HAP-1 (cell line): ENCODE measurements at places on chromosomes 11 and 22.

- no peak for DNase-seq
Measured at GRCh38 chr11:34132261-34132965, 27.0 kb downstream of the NAT10 start.

- no peak for DNase-seq
Measured at GRCh38 chr11:79486242-79486984, 45.6 kb upstream of the TENM4 start.

DNA sequence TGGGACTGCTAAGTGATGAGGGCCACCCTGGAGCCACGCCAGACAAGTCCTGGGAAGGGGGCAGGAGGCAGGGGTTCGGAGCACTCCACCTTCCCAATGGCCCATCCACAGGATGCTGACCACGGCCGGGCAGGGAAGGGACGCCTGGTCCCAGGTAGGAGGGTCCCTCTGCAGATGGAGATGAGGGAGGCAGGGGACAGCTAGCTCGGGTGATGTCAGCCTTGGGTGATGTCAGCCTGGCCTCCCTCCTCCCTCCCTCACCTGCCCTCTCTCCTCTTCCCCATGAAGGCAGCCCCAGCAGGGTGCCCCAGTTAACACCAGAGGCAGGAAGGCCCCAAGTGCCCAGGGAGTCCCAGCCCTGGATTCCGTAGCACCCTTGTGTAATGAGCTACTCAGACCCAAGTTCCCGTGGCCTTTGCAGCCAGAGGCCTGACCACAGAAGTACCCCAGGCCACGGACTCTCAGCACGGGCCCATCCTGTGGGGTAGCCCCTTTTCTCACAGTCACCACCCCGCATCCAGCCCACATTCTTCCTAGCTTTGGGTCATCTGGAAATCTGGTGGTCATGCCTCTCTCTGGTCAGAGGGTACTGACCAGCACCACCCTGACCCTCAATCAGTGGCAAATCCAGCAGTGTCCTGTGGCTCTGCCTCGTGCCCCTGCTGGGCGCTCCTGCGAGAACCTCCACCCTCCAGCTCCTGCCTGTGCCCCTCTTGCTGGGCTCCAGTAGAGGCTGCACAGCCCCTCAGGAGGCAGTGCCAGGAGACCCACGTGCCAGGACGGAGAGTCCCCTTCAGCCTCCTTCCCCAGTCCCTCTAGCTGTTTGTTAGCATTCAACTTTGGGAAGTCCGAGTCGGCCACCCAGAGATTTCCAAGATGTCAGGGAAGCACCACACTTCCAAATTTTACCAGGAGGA, 47.4 kb downstream of the SHANK2 start:
- DNase-seq: no peak

GRCh38 chr11:71456831-71457230, 3.8 kb downstream of the NADSYN1 start:
- no peak for DNase-seq
